ENCODE measurements at places on chromosomes 11 and 22. TPM values are rescaled to one million over a fixed set of nuclear protein-coding genes. Genes with fewer than 3 reads are reported as not detected.

AAMDC gene
- 24.6 TPM for total RNA-seq

BTG4 gene
- total RNA-seq: not detected

TMEM121B gene
- 0.21 TPM for total RNA-seq

LGALS12 gene
- total RNA-seq: 0.48 TPM

SLC43A1 gene
- 16.8 TPM for total RNA-seq

SLC22A8 gene
- not detected for total RNA-seq

NRXN2 gene
- 11.5 TPM for total RNA-seq

NADSYN1 gene
- 47.8 TPM for total RNA-seq

ROBO3 gene
- 18.0 TPM for total RNA-seq

TMEM151A gene
- total RNA-seq: 0.32 TPM

TEX12 gene
- total RNA-seq: 2.9 TPM

SELENOH gene
- 46.4 TPM for total RNA-seq

COA4 gene
- 34.0 TPM for total RNA-seq

PRG3 gene
- total RNA-seq: not detected

TFIP11 gene
- 22.5 TPM for total RNA-seq

SMCO4 gene
- total RNA-seq: 34.3 TPM

ISX gene
- total RNA-seq: not detected

ACRV1 gene
- not detected for total RNA-seq

AMPD3 gene
- total RNA-seq: 5.2 TPM

DRICH1 gene
- 0.48 TPM for total RNA-seq

ACR gene
- not detected for total RNA-seq

OR52E8 gene
- total RNA-seq: not detected

DKK3 gene
- total RNA-seq: 173 TPM

PATE2 gene
- total RNA-seq: 0.53 TPM

CAPN1 gene
- total RNA-seq: 94.3 TPM

MYO7A gene
- 4.7 TPM for total RNA-seq

APOBEC3A gene
- 0.42 TPM for total RNA-seq

GNAZ gene
- total RNA-seq: 5.4 TPM

NCF4 gene
- total RNA-seq: 9.7 TPM

OR8G5 gene
- total RNA-seq: not detected

HTR3A gene
- 0.58 TPM for total RNA-seq

NLRP6 gene
- not detected for total RNA-seq

MMP1 gene
- total RNA-seq: 0.53 TPM

ZFTA gene
- total RNA-seq: 13.5 TPM

PNPLA3 gene
- total RNA-seq: 0.37 TPM

SYNGR1 gene
- total RNA-seq: 13.3 TPM

SVIP gene
- total RNA-seq: 15.1 TPM

CD6 gene
- 0.95 TPM for total RNA-seq

SLCO2B1 gene
- total RNA-seq: 11.7 TPM

PGA5 gene
- total RNA-seq: 0.69 TPM

MIOX gene
- not detected for total RNA-seq

GRAMD1B gene
- total RNA-seq: 5.9 TPM
